ENCODE measurements at places on chromosomes 12 and 14. TPM values are rescaled to one million over a fixed set of nuclear protein-coding genes. Genes with fewer than 3 reads are reported as not detected.

GRCh38 chr12:21292111-21292510 lies 42.6 kb downstream of the SLCO1A2 start:
- DNase-seq = no peak

- DNase-seq = no peak
Measured at GRCh38 chr12:80756875-80757274, 40.2 kb downstream of the MYF5 start.

DNA sequence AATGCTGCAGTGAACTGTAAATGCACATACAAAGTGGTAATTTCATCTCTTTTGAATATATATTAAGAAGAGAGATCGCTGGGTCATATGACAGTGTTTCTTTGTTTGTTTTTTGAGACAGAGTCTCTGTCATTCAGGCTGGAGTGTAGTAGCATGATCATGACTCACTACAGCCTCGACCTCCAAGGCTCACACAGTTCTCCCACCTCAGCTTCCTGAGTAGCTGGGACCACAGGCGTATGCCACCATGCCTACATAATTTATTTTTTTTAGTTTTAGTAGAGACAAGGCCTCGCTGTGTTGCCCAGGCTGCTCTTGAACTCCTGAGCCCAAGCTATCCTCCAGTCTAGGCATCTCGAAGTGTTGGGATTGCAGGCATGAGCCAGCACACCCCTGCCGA lies 62.4 kb upstream of the ACSS3 start:
- DNase-seq = no peak

- DNase-seq = no peak
Measured at GRCh38 chr12:79818856-79819255, 116.0 kb downstream of the PPP1R12A start.

The PLCZ1 gene
- polyA plus RNA-seq = 0.90 TPM

The ERBB3 gene
- 125 TPM for polyA plus RNA-seq

DNA sequence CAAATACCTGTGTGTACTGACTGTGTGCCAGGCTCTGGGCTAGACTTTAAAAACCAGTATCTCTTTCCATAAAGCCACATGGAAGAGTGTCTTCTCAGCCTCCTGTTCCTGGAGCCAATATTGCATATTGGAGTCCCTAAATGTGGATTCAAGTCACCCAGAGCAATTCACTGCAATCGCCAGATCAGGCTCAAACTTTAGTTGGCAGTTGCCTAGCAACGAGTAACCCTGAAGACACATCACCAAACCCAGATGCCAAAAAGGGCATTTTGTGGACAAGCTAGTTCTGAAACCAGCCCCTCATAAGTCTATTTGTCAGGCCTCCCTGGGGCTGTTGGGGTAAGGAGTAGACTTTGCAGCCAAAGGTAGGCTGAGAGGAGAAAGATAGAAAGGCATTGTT lies 13.7 kb downstream of the DPF3 start:
- DNase-seq = no peak

The MAP3K9 gene
- polyA plus RNA-seq = 5.4 TPM

Data from renal pelvis (tissue), 12 donors.